ENCODE measurements at places on chromosomes 6 and 20.

DNA sequence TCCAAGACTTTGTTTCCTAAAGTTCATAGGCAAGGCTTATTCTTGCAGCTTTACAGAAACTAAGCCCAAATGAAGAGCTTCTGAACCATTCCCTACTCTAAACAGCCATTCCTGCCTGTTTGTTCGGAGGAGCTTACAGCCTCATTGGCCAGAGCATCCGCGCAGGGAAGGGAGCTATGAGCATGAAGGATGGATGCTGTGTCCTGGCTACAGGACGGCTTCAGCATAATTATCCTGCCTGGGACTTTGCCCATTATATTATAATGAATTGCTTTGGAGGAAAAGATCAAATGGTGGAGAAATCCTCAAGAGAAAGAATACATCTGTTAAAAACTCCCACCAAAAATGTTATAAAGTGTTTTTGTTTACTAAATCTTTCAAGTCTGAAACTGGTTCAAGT is 378.2 kb upstream of the BTBD3 start:
- no peak for DNase-seq

GRCh38 chr20:2217857-2218539 is 77.8 kb upstream of the TGM3 start:
- DNase-seq, result peak; percentile 3

GRCh38 chr6:168525114-168525513 is 84.1 kb downstream of the SMOC2 start:
- no peak for DNase-seq

DNA sequence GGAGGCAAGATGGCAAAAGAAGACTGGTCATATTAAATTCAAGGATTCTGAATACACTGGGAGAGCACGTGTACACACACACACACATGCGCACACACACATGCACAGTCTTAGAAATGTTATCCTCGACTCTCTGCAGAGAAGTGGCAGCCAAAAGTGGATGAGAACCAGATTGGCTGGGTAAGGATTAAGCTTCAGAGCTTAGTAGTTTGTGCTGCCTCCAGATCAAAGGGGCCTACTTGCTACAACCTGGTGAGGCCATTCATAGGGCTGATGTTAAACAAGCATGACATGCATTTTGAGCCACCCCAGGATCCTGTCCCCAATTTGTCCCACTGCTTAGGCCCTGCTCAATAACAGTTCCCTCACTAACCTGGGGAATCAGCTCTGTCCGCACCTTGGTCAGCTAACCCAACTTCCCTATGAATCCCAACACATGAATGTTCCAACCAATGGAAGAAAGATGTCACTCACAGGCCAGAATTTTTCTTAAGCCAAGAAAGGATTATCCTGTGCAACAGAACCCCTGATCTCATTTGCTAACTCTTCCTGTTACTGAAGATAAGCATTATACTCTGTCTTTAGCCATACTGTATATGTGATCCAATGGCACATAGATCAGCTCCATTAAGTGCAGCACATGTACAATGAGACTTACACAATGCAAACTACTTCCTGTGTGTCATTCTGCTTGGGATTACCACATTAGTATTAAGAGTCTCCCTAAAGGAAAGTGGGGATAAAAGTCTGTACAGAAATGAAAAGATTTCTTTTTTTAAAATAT is 31.0 kb downstream of the TOMM6 start:
- DNase-seq, result no peak

DNA sequence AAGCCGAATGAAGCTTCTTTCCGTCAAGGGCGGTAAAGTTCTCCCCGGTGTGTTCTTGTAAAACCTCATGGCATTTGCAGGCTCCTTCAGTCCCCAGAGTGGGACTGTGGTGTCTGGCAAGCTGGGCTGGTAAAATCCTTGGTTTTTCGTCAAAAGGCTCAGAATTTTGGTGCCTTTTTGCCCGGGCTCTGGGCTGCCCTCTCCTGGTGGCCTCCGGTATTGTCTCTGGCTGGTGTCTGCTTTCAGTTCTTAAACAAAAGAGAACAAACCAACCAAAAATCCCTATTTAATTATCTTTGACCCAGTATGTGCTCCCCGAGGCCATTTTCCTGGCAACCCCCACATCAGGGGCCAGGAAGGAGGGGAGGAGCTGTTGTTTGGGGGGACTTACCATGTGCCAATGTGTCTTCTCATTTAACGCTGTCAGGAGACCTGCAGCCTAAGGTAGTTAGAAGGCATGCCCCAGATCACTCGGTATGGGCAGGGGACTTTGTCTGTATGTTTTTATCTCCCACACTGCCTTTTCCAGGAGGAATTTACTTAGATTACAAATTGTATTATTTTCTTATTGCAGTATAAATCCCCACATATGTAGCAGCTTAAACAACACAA is 11.1 kb downstream of the CDH4 start:
- DNase-seq, result no peak

GRCh38 chr6:80197474-80197873 is 91.0 kb downstream of the BCKDHB start:
- DNase-seq, result no peak

- DNase-seq, result no peak
Observed at GRCh38 chr20:55953201-55953600, 52.1 kb downstream of the CBLN4 start.

DNA sequence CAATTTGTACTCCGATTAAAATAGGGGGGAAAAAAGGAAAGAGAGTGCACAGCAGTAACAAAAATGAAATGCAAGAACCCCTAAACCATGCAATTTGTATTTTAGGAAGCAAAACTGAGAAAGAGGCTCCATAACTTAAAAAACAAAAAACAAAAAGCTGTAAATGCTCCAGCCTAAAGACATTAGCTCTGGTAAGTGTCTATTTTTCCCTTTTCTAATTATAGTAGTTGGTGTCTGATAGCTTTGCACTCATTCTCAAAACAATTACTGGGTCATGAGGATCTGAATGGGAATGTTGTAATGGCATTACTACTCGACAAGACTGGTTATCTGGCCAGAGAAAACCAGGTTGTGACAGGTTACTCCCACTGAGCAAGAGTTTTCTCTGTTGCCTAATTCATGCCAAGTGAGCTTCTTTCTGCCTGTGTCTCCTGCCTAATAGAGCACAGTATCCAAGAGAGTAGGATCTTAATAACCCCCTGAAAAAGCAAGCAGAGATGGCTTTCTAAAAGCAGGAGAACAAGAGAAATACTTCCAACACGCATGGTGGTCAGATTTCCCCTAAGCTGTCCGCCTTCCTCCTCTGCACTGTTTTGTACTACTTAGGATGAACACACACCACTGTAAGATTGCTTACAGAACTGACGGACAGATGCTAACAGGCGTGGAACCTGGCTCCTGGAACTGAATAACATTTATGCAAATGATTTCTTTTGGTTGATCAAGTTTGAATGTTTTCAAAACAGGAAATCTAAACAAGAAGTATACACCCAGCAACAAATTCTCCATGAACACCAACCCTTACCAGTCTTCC is 86.4 kb downstream of the FKBP5 start:
- DNase-seq, result no peak

DNA sequence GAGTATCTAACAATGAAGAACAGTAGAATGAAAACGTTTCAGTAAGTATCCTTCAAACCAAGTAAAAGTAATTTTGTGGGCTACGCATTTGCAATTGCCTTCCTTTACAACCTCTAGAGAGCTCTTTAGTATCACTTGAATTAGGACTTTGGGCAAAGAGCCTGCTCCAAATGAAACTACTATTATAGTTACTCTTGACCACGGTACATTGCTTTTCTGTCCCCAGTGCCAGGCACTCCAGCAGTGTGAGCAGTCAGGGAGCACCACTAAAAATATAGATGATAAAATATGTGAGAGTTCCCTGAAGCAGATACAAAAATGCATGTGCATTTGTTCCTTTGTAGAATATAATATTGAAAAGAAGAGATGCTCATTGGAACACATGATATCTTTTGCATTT is 450.1 kb upstream of the MANEA start:
- DNase-seq, result no peak

GRCh38 chr6:73371984-73372383 is 2.3 kb upstream of the OOEP start:
- no peak for DNase-seq

- no peak for DNase-seq
Observed at GRCh38 chr20:49344975-49345374, 67.1 kb upstream of the ZNFX1 start.

DNA sequence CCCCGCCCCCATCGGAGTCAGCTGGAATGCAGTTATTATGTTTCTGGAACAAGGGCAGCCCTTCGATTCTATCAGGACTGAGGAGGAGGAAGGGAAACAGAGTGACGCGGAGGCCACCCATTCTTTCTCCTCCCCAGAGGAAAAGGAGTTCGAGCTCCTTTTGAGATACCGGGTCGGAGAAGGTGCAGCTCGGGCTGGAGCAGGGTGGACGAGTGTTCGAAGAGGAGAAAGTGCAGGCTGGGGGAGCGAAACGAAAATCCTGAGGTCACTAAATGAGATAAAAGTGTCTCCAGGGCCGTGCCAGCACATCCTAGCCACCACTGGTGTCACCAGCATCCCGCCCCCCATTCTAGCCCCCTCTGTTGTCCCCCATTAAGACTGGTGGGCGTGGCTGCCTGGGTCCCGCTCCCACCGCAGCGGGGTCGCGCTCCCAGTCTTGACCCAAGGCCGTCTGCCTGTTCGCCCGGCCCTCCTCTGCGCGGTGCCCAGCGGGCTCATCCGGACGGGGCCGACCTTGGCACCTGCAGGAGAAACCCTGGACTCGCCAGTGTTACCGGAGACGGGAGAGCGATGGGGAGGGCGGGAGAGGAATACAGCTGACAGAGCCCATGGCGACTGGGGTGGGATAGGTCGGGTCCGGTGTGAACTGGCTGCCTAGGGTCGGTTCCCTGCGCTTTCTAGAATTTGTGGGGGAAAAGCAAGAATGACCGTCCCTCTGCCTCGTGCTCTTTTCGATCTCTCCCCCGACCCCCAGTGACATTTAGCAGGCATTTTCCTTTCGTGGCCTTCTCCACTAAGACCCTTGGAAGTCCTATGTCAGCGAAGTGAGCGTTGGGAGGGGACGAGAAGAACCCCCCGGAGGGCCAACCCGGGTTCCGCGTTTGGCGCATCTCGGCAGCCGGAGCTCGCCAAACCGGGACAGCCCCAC is 16.2 kb downstream of the FOXA2 start:
- no peak for DNase-seq

DNA sequence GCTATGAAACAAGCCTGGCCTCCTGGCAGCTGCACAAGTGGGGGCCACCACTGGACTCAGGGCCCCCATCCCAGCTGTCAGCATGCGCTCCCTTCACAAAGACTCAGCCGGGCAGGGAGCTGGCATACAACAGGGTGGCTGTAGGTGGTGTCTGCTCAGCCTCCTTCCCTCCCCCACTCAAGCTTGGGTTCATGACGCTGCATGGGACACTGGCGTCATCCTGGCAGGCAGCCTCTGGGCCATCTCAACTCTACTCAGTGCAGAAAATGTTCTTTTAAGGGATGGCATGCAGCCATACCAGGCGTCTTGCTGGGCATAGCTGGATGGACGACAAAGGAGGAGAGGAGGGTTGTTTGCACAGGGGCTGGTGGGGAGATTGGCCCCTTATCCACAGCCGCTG is 30.5 kb downstream of the SAYSD1 start:
- no peak for DNase-seq
